Hematopoietic multipotent progenitor cell treated with erythropoietin and hydrocortisone succinate and interleukin-3 and kit ligand, for 6 days (in vitro differentiated cells): ENCODE measurements at places on chromosomes 11 and 22.

GRCh38 chr11:47609675-47610074 is 15.5 kb upstream of the C1QTNF4 start:
- peak; percentile 78 for DNase-seq

- DNase-seq: no peak
Measured at GRCh38 chr11:71542879-71543777, 5.1 kb upstream of the KRTAP5-9 start.

DNA sequence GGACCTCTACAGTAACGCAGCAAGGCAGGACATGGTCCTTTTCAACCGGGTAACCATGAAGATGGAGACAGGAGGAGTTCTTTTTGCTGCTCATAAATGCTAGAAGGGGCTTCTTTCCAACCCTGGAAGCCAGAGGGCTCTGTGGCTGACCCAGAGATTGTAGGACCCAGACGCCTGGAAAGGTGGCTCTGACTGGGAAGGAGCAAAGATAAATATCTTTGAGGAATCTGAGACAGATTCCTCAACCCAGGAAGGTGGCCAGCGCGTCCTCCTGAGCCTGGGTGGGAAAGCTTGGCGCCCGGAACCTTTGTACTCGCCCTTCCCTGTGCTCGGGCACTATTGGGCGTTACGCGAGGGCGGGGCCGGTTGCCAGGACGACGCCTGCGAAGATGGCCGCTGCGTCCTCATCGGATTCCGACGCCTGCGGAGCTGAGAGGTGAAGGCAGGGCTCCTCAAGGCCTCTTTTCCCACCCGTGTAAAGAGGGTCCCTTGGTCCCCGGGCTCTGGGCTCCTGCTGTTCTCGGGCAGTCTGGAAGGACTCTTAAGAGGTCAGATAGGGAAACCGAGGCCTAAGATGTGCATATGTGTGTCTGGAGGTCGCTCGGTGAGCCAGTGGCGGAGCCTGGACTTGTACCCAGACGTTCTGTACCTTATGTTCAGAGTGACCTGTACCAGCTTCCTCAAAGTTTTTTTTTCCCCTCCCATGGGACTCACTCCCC is at the start of gene BBS1:
Gene BBS1, plus strand, starts transcription at position 365 of the 719 bp plus-strand sequence. Its CDS starts 25 bp downstream, at position 390.
- peak; percentile 89 for DNase-seq

DNA sequence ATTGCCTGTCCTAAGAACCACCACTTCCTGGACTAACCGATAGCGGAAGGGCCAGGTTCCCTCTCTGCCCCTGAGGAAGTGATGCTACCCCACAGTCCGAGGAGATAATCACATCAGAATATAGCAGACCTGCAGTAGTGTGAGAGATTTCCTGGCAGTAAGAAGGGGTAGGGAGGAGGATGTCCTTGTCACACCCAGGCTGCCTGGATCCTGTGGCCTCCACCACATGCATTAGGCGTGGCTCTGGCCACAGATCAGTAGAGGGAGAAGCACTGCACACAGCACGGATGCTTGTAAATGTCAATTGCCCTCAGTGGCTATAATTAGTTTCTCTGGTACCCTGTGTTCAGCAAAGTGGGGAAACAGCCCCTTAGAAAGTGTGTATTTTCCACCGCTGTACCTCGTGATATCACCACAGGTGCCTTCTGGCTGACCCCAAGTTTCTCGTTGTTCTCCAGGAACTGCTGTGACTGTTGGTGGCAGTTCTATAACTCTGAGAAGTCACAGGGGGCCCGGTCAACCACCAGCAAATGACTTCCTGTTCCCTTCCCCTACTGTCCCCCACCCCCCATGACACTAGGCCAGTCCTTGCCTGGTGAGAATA is 61.8 kb downstream of the UBASH3B start:
- peak; percentile 77 for DNase-seq

DNA sequence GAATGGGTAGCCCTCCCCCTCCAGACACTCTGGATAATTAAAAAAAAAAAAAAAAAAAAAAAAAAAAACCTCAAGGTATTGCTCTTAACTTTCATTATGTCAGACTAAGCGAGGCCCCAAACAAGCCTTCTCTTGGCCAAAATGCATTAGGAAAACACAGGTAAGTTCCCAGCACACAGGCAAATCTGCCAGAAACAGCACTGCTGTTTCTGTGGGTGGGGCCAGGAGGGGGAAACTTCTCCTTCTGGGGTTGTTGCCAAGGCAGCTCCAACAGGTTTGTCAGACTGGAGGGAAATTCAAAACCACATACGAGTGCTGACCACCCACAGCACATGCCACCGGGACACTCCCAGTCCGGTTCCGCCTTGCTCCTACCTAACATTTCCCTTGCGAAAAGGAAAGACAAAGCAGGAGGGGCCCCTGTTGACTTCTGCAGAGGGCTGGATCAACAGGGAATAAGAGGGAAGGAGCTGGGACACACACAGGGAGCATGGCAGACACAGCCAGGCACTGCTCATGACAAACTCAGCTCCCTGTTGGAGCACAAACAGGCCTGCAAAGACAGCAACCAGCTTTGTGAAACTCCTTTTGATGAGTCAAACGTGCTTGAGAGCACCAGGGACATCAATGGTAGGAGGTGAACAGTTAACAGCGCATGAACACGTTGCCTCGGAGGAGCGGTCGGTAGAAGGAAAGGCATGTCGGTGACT is 55.0 kb downstream of the MYH9 start:
- peak; percentile 79 for DNase-seq

DNA sequence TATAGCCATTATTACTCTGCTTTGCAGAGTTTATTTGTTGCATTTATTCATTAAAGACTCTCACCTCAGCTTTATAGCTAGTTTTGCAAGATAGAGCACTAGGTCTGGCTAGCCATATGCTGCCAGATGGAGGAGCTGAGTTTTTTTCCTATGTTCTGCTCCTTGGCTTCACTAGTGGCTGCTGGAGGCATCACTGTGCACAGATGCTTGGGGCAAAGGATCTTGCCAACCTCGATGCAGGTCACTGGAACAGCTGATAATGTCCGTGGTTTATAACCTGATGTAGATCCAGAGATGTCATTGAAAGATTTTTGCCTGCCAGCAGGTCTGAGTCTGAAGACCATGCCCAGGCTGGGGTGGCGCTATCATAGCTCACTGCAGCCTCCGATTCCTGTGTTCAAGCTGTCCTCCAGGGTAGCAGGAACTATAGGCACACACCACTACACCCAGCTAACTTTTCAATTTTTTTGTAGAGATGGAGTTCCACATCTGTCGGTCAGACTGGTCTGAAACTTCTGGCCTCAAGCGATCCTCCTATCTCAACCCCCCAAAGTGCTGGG is 63.2 kb downstream of the PACS1 start:
- DNase-seq: peak; percentile 23

DNA sequence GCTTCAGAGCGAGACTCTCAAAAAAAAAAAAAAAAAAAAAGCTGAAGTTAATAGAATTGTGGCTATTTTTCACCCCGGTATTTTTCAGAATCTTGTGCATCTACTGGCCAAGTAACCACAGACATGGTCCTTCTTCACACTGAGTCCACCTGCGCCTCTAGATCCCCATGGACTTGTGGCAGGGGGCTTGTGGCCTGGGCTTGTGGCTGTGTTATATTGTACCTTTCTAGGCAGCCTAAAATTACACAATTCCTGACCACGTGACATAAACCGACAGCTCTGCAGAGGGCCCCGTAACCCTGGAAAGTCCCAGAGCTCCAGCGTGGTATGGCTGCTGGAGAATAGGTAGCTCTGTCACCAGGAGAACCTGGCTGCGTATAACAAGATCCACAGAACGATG is 10.9 kb upstream of the NAALADL1 start:
- DNase-seq: peak; percentile 28

DNA sequence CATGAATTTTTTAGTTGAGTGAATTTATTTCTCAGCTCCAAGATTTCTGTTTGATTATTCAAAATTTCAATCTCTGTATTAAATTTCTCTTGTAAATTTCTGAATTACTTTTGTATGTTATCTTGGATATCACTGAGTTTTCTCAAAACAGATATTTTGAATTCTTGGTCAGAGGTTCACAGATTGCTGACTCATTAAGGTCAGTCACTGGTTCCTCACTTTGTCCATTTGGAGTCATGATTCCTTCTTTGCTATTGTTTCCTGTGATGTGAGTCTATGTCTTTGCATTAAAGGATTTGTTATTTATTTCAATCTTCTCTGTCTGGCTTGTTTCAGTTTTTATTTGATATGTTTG is 10.2 kb upstream of the IL17RA start:
- DNase-seq: no peak

GRCh38 chr11:45702511-45702910 is 37.1 kb upstream of the CHST1 start:
- no peak for DNase-seq

GRCh38 chr11:13009476-13009920 is 382 bp downstream of the RASSF10 start:
- no peak for DNase-seq

DNA sequence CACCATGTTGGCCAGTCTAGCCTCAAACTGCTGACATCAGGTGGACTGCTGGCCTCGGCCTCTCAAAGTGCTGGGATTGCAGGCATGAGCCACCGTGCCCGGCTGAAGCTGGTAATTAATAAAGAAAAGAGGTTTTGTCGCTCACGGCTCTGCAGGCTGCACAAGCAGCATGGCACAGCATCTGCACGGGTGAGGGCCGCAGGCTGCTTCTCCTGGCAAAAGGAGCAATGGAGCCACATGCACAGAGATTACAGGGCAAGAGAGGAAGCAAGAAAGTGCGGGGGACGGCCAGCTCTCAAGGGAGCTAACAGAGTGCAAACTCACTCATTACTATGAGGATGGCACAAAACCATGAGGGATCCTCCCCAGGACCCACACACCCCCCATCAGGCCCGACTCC is 4.7 kb upstream of the PARVB start:
- no peak for DNase-seq

DNA sequence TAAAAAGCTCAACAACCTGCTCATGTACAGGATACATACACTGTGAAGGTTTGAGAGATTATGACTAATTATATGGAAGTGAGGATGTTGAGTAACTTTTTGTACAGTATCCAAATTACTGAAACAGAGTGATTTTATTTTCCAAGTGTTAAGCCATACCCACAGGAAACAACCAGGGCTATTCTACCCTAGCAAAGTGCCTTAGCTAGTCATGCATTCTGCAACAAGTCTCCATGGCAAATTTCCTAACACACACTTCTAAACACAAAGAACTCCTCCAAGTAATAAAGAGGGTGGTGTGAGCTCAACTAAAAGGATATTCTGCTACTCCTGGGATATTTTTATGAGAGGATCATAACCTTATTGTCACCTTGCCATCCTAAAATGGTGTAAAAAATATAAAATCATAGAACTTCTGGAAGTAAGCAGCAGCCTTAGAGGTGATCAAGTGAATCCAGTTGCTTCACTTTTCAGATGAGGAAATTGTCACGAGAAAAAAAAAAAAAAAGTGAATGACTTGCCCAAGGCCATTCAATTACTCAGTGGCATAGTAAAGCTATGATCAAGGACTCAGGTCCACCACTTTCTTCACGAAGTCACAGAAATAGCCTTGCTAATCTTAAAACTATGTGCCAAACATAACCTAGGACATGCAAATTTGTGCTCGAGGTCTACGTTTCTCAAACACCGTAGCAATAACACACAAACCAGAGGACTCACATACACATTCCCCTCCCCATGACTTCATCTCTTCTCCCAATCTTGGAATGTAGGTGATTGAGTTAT is 4.2 kb downstream of the LGR4 start:
- DNase-seq: no peak

GRCh38 chr11:60310407-60310998 is 16.6 kb upstream of the MS4A6E start:
- no peak for DNase-seq

DNA sequence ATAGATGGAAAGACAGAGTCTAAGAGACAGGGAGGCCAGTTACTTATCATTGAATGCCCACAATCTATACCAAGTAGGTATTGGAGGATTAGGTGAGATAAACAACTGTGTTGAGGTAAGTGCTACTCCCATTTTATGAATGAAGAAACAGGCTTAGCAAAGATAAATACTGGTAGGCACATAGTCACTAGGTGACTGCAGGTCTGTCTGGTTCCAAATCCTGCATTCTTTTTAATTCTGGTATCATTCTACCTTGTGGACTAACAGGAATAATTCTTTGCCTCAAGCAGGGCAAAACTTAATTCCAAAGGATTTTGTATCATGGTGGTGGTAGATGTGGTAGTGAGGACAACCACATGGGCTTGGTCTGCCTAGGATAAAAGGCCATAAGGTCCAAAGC is 28.4 kb downstream of the RNF169 start:
- peak; percentile 19 for DNase-seq
